ENCODE measurements at places on chromosomes 7 and 10.

- DNase-seq = no peak
Observed at GRCh38 chr7:154996101-154996500, 6.8 kb downstream of the PAXIP1 start.

DNA sequence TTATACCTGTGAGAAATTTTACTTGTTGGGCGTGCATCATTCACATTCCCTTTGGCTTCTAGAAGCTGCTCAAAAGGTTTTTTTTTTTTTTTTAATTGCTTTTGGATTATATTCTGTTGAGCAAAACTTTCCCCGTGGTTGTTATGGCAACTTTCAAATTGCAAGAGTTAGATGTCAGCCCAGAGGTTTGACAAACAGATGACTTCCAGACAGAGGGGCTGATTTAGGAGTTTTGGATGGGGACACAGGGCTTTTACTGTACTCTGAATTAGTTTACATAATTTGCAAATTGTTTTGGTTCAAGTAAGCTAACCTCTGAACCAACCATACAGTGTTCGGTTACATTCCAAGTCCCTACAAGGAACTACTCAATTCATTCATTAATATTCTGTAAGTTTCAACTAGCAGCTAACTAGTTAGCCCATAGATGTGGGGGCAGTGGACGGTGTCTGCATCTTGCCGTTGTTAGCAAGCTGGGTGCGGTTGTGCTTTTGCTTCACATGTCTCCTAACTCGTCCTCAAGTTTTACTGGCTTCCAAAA is 66.4 kb upstream of the JAZF1 start:
- no peak for DNase-seq

DNA sequence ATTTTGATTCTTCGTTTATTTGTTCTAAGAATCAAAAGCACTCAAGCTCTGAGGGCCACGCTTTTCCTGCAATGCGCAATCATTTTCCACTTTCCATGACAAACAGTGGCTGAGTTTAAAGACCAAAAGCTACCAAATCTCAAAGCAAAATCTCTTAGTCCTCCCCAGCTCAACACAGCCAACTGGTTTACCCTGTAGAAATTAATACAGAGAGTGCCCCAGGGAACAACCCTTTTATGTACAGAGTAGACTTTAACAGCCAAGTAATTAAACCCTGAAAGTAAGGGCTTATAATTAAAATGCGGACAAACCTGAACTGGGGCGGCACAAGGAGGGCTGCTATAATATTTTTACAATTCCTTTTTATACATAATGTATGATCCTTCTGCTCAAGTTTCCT is 53.2 kb downstream of the FAM53B start:
- DNase-seq = no peak

DNA sequence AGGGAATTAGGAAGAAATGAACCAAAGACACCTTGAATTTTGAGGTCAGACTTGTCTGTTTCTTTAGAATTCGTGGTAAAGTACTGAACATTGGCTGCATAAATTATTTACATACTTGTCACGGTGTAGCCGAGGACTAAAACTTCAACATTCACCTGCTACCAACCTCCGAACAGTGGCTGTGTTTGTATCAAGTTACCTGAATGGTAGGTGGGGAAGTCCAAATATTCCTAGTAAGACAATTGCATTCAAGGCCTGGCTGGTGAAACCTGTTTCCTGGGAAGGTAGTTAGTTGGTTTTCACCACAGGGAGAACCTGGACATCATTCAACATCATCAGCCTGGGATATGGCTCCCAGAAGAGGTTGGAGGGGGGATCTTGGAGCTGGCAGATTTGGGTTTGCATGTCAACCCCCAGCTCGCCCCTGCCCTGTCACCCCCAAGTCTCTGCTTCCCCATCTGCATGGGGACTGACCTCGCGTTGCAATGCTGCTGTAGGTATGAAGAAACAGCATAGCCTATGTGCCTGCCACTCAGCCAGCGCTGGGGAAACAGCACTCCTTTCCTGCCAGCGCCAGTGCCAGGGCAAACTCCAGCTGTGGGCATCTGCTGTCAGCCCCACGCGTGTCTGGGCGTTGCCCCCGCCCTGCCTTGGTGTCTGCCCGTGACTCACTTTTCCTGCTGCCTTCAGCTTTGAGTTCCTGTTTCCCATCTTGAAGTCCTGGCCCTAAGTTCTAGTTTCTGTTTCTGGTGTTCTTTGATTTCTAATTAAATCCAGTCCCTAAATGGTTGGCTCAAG is 12.7 kb upstream of the LARP4B start:
- DNase-seq = no peak

- no peak for DNase-seq
Observed at GRCh38 chr7:39379416-39379815, 186.8 kb upstream of the YAE1 start.

DNA sequence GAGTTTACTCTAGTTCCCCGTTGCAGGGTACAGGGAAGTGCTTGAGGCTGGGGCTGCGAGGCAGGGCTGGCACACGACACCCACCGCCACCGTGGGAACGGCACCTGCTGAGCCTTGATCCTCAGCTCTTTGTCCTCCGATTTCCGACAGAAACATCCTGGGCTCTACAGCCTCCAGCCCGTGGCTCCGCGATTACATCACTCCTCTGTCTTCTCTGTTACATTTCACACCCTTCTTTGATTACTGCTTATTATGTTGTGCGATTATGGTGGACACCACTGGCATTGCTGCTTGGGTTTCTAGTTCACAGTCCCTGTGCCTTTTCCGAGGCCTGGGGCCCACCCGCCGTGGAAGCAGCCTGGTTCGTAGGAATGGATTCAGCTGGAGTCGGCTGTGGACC is 26.9 kb downstream of the FKBP6 start:
- DNase-seq = no peak

DNA sequence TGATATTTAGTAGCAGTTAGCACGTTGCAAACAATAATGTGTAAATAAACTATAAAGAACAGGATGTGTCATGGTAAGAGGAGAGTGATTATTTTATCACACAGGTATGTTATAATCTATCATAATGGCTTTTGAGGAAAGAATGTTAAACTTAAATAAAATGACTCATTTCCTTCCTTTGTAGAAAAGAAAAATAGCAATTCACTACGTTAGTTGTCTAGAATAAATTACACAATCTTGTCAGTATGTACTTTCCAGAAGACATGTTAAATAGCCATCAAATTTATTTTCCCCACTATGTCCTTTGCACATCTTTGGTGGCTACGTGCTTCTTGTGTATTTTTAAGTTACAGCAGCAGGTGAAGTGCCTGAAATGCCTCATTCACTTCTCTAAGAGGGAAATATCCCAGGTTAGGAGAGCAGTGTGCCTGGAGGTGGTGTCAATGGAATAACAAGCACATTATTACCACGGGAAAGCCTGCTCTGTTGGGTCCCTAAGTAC is 133.8 kb downstream of the SEMA3A start:
- no peak for DNase-seq

DNA sequence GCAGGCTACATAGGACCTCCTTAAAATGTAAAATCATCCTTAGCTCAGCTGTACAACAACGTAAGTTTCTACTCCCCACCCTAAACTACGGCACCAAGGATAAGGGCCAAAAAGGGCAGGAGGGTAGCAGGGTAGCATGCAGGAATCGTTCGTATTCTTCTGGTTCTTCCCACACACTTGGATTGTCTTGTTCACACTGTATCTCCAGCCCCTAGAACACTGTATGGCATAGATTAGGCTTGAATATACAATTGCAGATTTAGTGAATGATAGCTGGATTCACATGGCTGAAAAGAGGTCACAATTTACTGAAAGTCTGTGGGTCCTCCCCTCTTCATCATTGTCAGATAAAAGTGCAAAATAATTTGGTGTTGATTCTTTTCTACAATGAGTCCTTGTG is 28.2 kb upstream of the PRKAR2B start:
- no peak for DNase-seq

GRCh38 chr10:129740532-129741279 is 223.4 kb downstream of the EBF3 start:
- no peak for DNase-seq

- no peak for DNase-seq
Observed at GRCh38 chr7:103597606-103598005, 151.6 kb upstream of the SLC26A5 start.

- no peak for DNase-seq
Observed at GRCh38 chr7:111752022-111752582, 189.8 kb upstream of the IMMP2L start.

- no peak for DNase-seq
Observed at GRCh38 chr7:104156842-104157277, 51.0 kb downstream of the ORC5 start.

DNA sequence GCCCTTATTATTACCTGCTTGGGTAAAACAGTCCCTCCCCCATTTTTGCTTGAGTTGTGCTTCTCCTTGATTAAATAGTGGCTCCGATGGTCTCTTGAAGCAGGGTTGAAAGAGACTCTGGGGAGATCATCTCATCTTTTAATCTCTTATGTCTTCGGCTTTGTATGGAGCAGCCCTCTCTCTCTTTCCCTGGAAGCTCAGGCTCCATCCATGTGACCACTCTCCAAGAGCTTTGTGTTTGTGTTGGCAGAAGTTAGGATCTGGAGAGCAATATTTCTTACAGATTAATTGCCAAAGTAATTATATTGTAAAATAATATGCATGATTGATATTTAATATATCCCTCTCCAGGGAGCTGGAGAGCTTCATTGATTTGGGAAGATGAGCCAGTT is 76.9 kb downstream of the LRRC4 start:
- DNase-seq = no peak

DNA sequence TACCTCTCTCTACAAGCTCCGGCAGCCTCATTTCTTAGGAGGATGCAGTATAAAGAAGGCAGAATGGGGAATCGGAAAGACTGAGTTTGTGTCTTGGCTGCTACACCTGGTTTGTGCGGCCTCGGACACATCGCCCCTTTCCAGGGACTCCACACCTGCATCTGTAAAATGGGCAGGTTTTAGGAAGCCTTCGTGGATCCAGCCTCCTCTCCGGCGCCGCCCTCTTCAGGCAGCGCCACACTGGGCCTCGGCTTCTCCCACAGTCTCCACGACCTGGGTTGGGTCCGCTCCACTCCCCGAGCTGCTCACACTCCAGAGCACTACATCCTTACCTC is 341 bp downstream of the GOT1 start:
- no peak for DNase-seq

DNA sequence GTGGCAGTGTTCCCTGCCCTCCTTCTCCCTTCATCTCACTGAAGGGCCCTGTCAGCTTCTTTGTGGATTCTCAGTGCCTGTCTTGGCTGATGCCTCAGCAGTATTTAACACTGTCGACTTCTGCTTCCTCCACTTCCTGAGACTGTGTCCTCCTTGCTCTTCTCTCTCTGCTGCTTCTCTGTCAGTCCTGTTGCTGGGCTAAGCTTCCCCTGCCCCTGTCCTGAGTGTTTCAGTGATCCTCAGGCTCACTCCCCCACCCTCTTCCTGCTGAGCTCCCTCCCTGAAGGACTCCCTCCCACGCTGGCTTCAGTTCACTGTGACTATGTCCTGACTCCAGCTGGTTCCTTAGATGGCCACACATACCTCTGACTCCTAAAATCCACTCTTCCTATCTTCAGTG is 64.9 kb downstream of the CREM start:
- peak; percentile 42 for DNase-seq

DNA sequence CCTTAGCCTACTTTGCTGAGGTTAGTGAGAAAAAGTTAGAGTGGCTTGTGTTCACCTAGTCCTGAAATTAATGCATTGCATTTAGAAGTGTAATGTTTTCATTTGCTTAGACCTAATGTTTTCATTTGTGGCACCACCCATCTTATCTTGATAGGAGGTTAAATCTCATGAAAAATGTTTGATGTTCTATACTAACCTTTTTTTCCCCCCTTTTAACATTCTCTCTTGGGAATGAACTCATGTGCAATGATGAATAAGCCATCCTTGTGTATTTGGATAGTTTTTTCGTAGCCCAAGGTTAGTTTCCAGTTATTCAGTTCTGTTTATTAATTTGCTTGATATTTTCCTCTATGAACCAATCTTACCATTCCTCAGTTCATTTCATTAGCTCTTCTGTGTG is 2.8 kb downstream of the FHIP2A start:
- no peak for DNase-seq

GRCh38 chr7:4470246-4470645 is 211.8 kb upstream of the FOXK1 start:
- DNase-seq = no peak

Measured in T-helper 2 cell (primary cell).